ENCODE measurements at places on chromosomes 1 and 21.

- no peak for DNase-seq
Measured at GRCh38 chr1:92478393-92478792, 8.3 kb downstream of the GFI1 start.

- no peak for DNase-seq
Measured at GRCh38 chr1:37146071-37146470, 111.8 kb upstream of the GRIK3 start.

DNA sequence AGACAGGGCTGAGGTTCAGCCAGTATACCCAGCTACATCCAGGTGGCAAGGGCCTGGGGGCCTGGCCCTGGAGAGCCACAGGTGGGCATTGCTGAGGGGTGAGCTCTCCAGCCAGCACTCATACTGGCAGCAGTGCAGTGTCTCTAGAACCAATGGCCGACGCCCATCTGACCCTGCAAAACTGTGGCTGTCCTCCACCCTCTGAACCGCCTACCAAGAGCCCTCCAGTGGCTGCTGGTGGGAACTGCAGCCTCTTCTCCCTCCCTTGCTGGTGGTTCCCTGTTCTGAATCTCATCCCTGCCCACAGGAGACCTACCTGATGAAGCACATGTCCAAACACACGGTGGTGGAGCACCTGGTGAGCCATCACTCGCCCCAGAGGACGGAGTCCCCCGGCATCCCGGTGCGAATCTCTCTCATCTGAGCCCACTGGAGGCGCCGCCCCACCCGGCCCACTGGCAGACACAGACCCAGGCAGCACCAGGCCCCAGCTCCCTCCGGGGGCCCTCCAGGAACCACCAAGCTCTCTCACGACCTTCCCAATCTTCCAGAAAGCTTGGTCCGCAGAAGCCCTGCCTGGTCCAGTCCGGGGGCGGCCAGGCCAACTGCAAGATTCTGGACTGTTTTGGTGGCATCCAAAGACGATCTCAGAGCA, 22.1 kb downstream of the A3GALT2 start:
- peak; percentile 19 for DNase-seq

DNA sequence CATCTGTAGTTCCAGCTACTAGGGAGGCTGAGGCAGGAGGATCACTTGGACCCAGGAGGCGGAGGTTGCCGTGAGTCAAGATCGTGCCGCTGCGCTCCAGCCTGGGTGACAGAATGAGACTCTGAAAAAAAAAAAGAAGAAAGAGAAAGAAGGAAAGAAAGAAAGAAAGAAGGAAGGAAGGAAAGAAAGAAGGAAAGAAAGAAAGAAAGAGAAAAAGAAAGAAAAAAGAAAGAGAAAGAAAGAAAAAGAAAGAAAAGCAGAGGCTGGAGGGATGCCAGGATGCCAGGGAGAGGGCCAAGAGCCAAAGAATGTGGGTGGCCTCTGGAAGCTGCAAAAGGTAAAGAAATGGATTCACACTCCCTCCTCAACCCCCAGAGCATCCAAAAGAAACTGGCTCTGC, 8.2 kb upstream of the KCNE2 start:
- no peak for DNase-seq

DNA sequence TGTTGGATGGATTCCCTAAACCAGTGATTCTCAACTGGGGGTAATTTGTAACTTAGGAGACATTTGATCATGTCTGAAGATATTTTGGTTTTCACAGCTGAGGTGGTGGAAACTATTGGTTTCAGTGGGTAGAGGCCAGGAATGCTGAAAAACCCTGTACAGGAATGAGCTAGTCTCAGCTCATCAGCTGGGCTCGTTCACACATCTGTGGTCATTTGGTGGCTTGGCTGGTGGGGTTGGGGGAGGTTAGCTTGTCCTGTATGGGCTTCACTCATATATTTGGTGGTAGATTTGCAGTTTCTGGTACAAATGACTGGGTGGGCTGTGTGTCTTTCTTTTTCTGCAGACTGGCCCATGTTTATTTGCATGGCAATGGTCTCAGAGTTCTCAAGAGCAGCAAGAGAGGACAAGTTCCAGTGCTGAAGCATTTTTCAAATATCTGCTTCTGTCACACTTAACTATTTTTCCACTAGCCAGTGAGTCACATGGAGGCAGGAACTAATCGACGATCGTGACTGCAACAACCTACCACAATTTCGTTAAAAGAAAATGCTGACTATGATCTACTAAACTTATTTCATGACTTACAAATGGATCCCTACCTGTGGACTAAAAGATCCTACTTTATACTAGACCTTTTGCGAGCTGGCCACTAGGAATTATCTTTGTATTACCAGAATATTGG, 321.7 kb upstream of the PLXNA2 start:
- DNase-seq = no peak

- no peak for DNase-seq
Measured at GRCh38 chr1:155531624-155532023, 31.0 kb downstream of the ASH1L start.

- DNase-seq = peak; percentile 15
Measured at GRCh38 chr1:43704838-43705237, 2.5 kb upstream of the ST3GAL3 start.

GRCh38 chr1:205339717-205340116, 17.0 kb downstream of the KLHDC8A start:
- no peak for DNase-seq

GRCh38 chr1:203149188-203149840, 21.8 kb downstream of the ADORA1 start:
- no peak for DNase-seq

DNA sequence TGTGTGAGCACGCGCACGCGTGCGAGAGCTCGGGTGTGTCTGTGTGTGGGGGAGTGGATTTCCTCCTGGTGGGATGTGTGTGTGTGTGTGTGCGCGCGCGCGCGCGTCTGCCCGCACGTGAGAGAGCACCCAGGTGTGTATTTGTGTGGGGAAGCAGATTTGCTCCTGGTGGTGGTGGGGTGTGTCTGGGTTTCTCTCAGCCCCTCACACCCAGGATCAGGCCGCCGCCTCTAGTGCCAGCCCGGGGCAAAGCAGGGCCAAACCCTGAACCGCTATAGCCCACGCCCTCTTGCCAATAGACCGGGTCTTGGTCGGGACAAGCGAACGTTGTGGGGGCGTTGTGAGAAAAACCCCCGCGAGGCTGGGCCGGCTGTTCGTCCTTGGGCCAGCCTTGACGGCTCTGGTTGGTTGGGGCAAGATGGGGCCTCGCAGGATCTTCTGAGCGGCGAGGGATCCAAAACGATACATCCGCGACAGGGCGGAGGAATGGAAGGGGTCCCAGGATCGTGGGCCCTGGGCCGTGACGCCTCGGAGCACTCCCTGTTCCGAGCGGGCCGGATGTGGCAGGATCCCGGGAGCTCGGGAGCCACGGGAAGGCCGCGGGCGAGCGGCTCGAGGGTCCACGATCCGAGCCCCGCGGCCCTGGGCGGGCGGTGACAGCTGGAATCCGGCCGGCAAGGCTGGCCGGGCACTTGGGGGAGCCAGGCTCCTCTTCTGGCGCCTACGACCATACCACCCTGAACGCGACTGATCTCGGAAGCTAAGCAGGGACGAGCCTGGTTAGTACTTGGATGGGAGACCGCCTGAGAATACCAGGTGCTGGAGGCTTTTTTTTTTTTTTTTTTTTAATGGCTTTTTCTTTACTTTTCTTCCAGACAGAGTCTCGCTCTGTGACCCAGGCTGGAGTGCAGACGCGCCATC, 68.2 kb downstream of the RNF187 start:
- no peak for DNase-seq

- DNase-seq = no peak
Measured at GRCh38 chr1:212098310-212098709, 62.8 kb downstream of the DTL start.

Data from globus pallidus (tissue), 1 donor.